ENCODE measurements at places on chromosomes 3 and 15.

GRCh38 chr3:159629329-159630084, 359.1 kb upstream of the IL12A start:
- DNase-seq = no peak

DNA sequence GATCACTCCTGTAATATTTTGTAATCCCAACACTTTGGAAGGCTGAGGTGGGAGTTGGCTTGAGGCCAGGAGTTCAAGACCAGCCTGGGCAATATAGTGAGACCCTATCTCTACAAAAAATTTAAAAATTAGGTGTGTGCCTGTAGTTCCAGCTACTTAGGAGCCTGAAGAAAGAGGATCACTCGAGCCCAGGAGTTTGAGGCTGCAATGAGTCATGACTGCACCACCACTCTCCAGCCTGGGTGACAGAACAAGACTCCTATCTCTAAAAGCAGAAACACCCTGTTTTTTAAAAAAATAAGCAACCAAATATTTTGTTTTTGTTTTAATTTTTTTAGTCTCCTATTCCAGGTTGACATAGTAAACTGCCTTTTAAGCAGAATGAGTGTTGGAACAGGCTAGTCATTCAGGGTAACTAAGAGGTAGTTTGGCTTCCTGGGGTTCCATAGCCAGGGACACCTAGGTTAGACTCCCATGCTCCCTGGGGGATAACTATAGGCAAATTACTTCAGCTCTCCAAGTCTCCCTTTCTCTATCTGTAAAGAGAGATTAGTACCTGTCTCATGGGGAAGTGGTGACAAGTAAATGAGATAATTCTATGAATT, 114.6 kb upstream of the C15orf61 start:
- no peak for DNase-seq

DNA sequence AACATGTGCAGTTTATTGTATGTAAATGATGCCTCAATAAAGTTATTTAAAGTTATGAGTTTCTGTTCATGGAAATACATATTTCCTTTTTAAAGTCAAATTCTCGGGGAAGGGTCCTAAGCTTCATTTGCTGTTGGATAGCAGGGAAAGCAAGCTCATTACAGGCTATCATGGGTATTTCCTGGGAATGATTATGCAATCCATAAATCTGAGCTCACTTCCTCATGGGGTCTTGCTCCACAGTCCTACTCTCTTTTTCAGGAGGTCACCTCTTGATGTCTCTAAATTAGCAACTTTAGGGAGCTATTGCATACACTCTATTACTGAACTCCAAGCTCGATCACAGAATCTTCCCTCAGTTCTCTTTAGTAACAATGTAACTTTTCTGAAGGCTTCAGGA, 69.9 kb upstream of the TP63 start:
- DNase-seq = no peak

DNA sequence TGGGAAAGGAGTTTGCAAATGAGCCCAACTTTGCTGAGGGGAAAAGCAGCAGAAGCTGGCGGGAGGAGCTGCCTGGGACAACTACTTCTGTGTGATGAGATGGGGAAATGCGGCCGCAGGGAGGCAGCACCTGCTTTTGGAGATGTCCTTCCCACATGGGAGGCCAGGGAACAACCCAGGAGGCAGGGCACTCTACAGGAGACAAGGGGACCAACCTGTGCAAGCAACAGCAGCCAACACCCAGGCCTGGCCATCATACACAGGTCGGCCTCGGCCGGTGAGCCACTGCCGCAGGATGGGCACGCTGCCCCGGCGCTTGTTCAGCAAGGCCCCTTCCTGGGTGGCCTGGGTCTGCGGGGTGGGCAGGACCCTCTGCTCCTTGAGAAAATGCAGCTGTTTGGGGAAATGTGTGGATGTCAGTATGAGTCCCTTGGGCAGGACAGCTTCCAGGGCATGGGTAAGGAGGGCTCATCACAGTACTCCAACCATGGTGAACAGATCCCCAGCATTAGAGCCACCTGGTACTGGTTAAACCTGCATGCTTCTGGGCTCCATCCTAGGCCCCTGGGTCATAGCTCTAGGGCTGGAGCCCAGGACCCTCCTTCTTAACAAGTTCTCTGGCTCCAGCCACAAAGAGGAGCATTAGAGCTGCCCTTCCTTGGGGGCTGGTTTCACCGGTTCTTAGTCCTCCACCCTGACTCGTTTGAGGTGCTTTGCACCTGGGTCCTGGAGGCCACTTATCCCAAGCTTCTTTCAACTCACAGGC, 11.6 kb downstream of the EPB42 start:
- DNase-seq = no peak

- DNase-seq = no peak
Measured at GRCh38 chr3:11140030-11140712, 14.1 kb upstream of the HRH1 start.

GRCh38 chr3:45819543-45819942, 22.4 kb downstream of the LZTFL1 start:
- no peak for DNase-seq

Measured in SK-N-MC (cell line).